Right atrium auricular region (tissue), 2 donors: ENCODE measurements at places on chromosomes 6 and 20. TPM values are rescaled to one million over a fixed set of nuclear protein-coding genes. Genes with fewer than 3 reads are reported as not detected.

The ZC2HC1B gene
- total RNA-seq = not detected

The HEY2 gene
- 2.7 TPM for total RNA-seq

The COL12A1 gene
- 28.6 TPM for total RNA-seq

The TAB2 gene
- total RNA-seq = 51.8 TPM

The CCDC170 gene
- total RNA-seq = 0.11 TPM

- H3K36me3 ChIP-seq = no peaks in the 10 kb centered on the region
- H3K27ac ChIP-seq = no peak overlapping the region
- no peak overlapping the region for H3K4me3 ChIP-seq
- no peaks in the 10 kb centered on the region for H3K27me3 ChIP-seq
- no peaks in the 10 kb centered on the region for H3K4me1 ChIP-seq
Observed at GRCh38 chr6:17389274-17389847, 4.0 kb upstream of the CAP2 start.

The ARHGAP18 gene
- total RNA-seq = 11.2 TPM
